ENCODE measurements at places on chromosomes 6 and 20.

- DNase-seq, result no peak
Measured at GRCh38 chr6:28727559-28728211, 196.1 kb downstream of the TRIM27 start.

GRCh38 chr6:163958646-163959045 lies 544.1 kb downstream of the QKI start:
- DNase-seq, result no peak

DNA sequence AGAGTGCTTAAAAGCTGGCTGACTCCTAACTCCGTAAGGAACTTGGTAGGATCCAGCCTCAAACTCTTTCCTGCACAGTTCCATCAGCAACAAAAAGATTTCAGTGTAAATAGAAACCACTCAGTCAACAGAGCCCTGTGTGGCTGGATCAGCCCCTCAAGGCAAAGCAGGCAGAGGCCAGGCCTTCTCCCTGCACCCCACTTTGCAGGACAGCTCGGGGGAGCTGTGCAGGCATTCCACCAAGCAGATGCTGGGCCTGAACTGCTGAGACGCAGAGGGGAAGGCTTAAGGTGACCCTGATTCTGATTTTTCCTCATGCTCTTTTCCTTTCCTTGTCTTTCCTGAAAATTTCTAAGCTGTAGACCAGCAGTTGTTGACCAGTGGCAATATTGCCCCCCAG lies 91.5 kb downstream of the NFATC2 start:
- DNase-seq, result no peak

GRCh38 chr6:150025201-150025917 lies at the start of gene RAET1L:
RAET1L (minus strand) TSS chr6:150025532; CDS start chr6:150025471, 61 bp downstream.
- peak; percentile 79 for DNase-seq

DNA sequence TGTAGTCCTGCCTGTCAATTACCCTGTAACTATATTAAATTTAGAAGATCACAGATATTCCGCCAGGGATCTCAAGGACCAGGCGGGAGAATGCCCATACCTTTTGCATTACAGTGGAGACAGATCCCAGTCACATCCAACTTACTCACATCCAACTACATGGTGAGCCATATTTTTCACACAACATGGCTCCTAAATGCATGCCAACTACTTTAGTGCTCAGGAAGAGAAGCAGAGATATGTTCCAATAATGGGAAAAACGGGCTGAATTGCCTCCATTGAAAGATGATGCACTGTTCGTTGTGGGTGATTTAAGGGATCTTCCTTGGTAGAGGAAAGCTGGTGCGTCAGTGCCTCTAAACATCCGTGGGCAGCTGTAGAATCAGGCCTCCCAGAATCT lies 304.5 kb downstream of the CD83 start:
- no peak for DNase-seq

DNA sequence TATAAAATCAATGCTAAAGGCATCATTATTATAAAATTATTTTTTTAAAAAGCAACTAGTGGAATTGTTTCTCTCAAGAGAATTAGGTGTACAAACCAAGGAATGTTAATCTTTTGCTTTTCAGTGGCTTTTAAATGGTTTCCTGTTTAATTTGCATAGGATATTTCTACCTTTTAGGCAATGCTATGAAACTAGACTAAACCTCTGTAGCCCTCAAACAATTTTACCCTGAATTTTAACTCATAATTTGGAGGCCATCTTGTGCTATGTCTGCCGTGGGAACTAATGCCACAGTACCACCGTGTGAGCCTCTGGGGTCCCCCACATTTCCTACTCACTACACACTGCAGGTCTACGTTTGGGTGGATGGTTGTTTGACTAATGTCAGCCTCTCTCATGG lies 20.6 kb downstream of the PHACTR2 start:
- no peak for DNase-seq

- no peak for DNase-seq
Measured at GRCh38 chr20:33963751-33964150, 30.0 kb upstream of the RALY start.

DNA sequence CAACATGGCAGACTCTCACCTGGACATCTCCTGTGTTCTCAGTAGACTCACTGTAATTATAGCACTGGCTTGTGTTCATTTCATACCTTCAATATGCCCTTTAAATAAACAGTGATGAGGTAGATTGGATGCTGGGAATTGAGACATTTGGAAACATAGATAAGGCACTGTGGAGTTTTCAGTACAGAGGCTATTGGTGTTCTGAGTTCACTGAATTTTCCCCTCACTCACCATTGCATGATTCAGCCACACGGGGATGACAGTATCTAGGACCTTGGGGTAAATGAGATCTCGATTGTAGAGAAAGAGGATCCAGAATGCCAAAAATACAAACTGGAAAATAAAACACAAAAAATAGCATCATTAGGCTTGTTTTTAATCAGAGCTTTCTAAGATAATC lies 12.6 kb downstream of the ADTRP start:
- no peak for DNase-seq

- DNase-seq, result no peak
Measured at GRCh38 chr6:165585060-165585459, 78.0 kb downstream of the PDE10A start.

DNA sequence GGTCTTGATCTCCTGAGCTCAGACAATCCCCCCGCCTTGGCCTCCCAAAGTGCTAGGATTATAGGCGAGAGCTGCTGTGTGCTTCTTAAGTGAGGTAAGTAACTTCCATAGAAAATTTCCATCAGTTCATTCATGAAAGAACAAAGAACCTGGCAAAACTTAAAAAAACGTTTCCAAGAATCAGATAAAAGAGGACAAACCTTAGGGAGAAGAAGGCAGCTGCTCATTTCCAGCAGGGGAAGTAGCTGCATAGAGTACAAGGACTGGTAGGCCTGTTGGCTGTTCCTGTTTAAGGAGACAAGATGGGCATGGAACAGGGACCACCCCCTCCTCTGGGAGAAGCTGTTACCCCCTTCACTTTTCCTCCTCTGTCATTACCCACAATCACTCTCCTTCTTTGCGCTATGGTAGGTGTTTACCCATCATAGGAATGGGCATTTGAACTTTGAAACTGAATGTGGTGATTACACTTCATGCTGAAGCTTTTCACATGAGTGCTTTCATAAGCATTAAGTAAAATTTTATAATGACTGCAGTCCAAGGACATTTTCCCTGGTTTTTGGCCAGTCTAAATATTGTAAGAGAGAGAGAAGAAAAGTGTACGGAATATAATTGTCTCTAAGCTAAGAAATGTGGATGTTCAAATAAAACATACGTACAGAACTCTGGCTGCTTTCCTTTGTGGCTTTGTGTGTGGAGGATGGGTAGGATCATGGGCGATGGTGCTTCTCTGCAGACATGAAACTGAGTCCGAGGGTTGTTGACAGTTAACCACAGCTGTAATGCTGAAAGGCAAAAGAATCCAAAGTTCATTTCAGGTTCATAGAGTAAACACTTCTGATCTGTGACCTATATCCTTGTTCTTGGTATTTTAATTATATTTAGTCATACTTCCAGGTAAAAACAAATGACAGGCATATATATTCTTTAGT lies 56.4 kb downstream of the CCN2 start:
- DNase-seq, result no peak

DNA sequence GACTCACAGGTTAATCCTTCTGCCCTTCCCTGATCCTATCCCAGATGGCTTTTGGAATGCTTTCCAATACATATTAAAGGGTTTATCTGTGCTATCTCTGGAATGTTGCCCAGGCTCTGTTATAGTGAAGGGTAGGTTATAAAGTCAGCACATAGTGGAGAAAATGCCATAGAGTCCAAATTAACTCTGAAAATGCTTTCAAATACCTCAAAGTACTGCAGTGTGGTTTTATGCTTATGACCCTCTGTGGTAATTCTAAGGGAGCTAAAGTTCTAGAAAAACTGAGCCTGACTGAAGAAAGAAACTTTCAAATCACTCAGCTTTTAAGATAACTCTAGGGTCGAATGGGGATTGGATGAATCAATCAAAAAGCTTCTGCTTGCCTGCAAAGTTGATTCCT lies 159.8 kb downstream of the PLCB1 start:
- no peak for DNase-seq

GRCh38 chr6:121767211-121767610 lies 331.8 kb downstream of the GJA1 start:
- DNase-seq, result no peak

GRCh38 chr6:3533981-3534380 lies 77.1 kb upstream of the SLC22A23 start:
- no peak for DNase-seq

- DNase-seq, result no peak
Measured at GRCh38 chr6:31412506-31412905, 9.1 kb downstream of the MICA start.

GRCh38 chr6:15460110-15460727 lies 202.6 kb downstream of the DTNBP1 start:
- DNase-seq, result no peak

- DNase-seq, result no peak
Measured at GRCh38 chr6:144314003-144314485, 28.9 kb downstream of the UTRN start.

DNA sequence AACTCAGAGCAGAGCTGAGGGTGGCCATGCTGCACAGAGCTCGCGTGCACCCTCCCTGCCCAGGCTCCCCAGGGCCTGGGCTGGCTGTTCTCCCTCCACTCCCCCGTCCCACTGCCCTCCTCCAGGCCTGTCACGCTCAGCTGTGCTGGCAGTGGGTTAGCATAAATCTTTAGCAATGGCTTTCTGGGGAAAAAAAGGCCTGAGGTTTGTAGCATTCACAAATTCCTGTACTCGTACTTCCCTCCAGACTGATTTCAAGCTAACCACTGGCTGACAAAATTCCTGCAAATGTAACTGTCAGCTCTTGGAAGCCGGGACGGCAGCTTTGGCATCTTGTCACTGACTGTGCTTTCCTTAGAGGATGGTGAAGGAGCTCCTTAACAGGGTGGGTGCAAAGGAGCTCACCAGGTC lies 22.3 kb upstream of the SMOC2 start:
- no peak for DNase-seq

DNA sequence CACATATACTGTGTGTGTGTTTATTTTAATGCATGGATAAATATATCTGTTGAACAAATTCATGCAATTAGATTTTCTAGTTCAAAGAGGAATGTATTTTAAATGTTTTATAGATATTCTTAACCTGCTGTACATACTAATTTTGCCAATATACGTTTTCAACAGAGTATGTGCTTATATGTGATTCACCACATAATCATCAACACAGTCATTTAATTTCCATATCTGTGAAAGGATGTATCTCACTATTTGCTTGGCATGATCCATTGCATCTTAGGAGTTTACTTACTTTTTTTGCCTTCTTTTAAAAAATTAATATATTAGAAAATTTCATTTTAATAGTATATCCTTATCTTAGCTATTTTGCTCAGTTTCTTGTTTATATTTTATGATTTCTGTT lies 902.3 kb upstream of the CITED2 start:
- DNase-seq, result no peak

DNA sequence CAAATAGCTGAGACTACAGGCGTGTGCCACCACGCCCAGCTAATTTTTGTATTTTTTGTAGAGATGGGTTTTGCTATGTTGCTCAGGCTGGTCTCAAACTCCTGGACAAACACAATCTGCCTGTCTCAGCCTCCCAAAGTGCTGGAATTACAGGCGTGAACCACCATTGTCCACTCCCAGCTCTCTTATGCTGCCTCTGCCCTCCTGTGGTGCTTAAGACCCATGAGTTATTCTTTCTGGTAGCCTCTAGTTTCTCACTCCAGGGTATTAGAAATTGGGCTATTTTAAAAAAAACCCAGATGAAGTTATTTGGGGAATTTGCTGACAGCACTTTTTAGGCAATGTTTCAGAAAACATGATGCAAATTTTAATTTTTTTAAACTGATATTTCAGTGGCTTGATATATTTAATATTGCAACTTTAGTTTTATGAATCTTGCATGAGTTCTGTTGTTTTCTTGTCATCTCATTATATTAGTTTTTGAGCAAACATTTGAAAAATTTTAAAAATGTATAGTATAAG lies 114.0 kb upstream of the FOXO3 start:
- peak; percentile 34 for DNase-seq

- peak; percentile 14 for DNase-seq
Measured at GRCh38 chr6:26272171-26272637, 92.8 kb upstream of the BTN3A2 start.

DNA sequence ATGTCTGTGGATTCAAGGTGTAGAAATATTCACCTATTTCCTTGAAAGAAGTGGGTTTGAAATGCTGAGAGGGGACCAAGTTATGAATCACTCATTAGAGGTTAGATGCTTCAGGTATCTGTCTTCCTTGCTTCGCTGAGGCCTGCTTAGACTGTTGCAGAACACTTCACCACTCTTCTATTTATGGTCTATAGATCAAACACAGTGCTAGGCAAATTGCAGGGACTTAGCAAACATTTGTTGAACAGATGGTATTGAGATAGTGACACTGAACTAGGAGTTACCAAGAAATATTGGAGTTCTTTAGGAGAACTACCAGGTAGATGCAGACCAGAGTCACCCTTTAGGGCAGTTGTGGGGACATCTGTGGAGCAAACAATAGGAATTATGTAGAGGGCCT lies 123.8 kb downstream of the RFPL4B start:
- DNase-seq, result no peak

DNA sequence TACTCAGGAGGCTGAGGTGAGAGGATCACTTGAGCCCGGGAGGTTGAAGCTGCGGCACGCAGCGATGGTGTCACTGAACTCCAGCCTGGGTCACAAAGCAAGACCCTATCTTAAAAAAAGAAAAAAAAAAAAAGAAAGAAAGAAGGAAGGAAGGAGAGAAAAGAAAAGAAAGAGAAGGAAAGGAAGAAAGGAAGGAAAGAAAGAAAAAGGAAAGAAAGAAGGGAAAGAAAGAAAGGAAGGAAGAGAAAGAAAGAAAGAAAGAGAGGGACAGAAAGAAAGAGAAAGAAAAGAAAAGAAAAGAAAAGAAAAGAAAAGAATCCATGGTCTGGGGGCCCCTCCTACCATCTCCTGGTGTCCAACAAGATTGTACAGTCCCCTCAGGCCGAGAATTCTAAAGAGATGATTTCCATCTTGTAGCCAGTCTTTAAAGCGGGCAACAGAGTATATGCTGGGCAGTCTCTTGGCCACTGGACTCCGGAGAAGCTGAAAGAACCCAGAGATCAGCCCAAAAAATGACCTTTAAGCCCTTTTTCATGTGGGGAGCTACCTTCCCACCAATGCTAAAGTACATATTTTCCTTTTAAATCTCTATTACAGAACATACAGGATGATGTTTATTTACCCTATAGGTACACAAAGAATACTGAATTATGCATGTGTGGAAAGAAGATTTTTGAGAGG lies 23.7 kb upstream of the RBL1 start:
- no peak for DNase-seq

DNA sequence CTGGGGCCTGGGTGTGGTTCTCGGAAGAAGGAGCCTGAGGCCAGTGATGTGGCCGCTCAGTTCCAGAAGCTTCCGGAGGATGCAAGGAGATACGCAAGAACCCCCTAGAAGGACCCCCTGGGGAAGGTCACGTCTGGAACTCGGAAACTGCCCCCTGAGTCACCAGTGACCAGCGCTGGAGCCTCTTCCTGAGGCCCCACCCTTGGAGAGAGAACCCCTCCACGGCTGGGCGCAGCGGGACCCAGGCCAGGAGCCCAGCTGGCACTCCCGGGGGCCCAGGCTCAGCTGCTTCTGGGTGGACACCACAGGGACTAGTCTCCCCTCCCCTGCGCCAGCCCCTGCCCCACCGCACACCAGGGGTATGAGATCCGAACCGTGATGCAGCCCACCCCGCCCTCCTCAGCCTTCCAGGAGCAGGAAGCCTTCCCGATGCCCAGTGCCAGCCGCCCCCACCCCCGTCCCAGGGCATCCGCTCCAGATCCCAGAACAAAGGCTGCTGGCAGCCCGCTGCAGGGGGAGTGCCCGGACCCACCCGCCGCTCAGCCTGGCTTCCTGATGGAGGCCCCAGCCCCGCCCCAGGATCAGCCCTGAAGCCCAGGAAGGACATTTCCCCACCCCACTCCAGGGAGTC lies 7.5 kb downstream of the LAMA5 start:
- no peak for DNase-seq
